Left forelimb (tissue), 1 donor: ENCODE measurements at places on chromosomes 2 and 18.
A peak's percentile ranks its signal among the peaks of the same experiment; 100 is the strongest.

- no peak for DNase-seq
These were observed 182.4 kb downstream of the CELF4 start for GRCh38 chr18:37383036-37383785.

GRCh38 chr2:236939271-236939670, 146.4 kb upstream of the COPS8 start:
- peak; percentile 20 for DNase-seq

GRCh38 chr2:98458207-98458606, 13.5 kb downstream of the INPP4A start:
- DNase-seq, result no peak

GRCh38 chr2:179460181-179460929, 195.7 kb upstream of the SESTD1 start:
- no peak for DNase-seq

GRCh38 chr2:28052691-28053090, 162.2 kb downstream of the BABAM2 start:
- DNase-seq, result no peak

DNA sequence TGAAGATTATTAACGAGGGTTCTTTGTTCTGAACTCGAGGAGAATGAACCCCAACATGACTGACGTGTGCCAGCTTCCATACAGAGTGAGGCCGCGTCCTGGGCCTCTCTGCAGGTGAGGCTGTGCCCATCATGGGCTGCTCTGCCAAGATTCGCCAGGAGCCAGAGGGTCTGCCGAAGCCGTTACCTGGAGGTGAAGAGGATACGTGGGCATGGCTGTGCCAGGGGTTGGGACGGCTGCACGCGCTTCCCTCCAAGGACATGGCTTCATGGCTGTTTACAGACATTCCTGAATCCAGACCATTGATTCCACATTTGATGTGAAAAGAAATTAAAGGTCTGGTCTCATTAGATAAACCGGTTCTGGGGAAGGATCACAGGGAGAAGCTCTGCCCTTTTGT, 211.4 kb upstream of the SALL3 start:
- DNase-seq, result no peak
